Skin of body (tissue), 3 donors: ENCODE measurements at places on chromosomes 4 and X.

- DNase-seq: no peak
Measured at GRCh38 chr4:91319556-91320268, 984.1 kb upstream of the GRID2 start.

- no peak for DNase-seq
Measured at GRCh38 chrX:130848763-130849162, 54.2 kb downstream of the ENOX2 start.

GRCh38 chr4:143762511-143762910 lies 62.0 kb upstream of the FREM3 start:
- DNase-seq: no peak

- no peak for DNase-seq
Measured at GRCh38 chrX:20488473-20488872, 221.8 kb upstream of the RPS6KA3 start.

DNA sequence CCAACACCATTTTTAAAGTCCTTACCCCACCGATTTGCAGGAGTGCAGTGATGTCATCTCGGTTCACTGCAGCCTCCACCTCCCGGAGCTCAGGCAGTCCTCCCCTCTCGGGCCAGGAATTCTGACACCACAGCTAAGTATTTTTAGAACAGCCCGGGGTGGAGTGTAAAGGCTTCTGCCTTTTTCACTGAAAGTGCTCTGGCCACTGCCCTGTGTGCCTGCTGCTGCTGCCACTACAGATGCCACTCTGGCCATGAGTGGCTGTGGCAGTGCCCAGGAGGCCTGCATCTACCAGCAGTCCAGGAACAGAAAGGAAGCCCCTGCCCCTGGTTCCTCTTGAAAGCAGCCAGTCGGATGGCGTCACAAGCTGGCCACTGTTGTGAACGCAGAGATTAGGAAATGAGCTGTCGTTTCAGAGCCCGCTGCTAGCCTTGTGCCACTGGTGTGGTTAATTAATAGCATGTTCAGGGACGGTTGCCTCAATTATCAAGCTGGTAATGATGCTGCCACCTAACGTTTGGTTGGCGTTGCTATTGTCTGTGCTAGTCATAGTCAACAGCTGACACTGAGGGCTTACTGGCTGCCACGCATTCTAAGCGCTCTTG lies 23.6 kb upstream of the TBC1D14 start:
- no peak for DNase-seq

GRCh38 chrX:72685810-72686456 lies 28.2 kb downstream of the PHKA1 start:
- DNase-seq: no peak

DNA sequence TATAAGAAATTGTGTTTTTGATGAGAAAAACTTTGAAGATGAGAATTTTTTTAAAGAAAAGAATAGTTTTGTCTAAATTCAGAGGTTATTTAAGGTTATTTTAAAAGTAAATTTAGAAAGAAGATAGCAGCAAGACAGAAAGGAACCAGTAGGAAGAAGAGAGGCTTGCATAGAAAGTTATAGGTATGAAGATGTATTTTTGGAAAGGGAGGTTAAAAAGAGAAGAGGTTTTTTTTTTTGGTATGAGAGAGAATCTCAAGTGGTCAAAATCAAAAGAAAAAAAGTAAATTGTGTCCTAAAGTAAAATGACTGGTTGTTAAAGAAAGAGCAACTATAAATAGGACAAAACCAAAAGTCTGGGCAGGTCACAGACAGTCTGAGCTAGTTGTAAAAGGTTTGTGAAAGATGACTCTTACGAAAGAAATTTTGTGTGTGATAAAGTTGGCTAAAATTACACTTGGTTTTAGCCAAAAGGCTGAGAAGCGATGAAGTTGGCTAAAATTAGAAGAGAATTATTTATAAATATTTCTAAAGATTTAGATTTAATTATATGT lies 16.4 kb upstream of the EIF4E start:
- no peak for DNase-seq

DNA sequence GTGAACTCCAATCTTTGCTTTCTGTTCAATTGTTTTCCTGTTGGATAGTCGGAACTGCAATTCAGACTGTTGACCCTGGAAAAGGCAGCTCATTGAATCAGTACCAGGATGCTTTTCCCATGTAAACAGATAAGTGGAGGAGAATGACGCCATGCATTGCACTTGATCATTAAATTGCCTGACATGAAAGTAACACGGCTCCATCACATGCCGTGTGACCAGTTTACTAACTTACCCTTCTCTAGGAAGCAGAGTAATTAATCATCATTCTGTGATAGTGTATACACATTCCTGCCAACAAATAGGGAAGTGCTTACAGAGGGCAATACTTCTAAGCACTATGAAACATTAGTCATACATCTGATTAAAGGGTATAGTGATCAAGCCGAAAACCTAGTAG lies 101.4 kb downstream of the PPARGC1A start:
- DNase-seq: no peak

DNA sequence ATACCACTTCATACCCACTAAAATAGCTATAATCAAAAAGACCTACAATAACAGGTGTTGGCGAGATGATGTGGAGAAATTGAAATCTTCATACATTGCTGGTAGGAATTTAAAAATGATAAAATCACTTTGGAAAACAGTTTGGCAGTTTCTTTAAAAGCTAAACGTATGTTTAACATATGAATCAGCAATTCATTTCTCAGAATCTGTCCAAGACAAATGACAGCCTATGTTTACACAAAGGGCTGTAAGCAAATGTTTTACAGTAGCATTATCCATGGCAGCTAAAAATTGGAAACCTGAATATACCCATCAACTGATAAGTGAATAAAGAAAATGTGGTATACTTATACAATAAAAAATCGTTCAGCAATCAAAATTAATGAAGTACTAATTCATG lies 33.0 kb upstream of the ABCG2 start:
- no peak for DNase-seq

DNA sequence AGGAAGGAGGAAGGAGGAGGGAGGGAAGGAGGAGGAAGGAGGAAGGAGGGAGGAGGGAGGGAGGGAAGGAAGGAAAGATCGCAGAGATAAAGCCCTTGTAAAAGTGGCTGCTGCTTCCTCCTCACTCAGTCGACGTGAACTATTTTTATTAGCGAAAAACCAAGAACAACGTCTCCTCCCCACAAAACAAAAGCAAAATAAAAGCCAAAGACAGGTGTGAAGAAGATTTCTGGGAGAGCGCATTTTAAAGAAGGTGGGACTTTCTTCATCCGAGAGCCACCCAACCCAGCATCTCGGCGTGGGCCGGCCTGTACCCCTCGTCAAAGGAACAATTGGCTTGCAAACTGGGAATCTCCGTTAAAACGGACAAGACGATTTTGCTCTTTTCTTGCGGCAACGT lies 40.7 kb upstream of the ASMTL start:
- DNase-seq: no peak

DNA sequence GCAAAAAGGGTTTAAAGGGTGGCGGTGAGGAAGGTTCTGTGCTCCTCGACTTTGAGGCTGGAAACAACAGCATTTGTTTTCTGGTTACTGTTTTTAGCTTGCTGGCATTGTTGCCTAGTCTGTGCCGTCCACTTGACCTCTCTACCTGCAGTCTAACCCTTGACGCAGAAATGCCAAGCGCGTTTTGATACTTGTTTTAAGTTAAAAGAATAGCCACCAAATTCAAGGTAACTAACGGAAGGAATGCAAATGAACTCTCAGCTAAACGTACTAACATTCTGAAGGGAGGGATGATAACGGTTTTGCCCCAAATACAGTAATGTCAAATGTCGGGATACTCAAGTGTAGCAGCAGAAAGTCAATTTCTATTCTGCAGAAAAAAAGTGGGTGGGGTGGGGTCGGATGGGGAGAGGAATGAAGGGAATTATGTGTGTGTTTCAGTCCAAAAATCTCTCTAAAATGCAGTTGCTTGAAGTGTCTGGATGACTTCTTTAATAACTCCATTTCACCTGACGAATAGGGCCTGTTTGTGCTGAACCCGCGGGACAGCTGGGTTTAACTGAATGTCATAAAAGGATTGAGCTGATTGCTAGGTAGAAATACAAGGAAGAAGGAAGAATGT lies 3.4 kb upstream of the NKX6-1 start:
- no peak for DNase-seq
